Stimulated activated CD8-positive, alpha-beta memory T cell treated with anti-CD3 and anti-CD28 coated beads, Interleukin-4, amount 100 ng/mL, for 1 hour (primary cell): ENCODE measurements at places on chromosomes 5 and 9.
A peak's percentile ranks its signal among the peaks of the same experiment; 100 is the strongest.

GRCh38 chr5:60797482-60798153 lies 46.5 kb downstream of the ELOVL7 start:
- DNase-seq: no peak

DNA sequence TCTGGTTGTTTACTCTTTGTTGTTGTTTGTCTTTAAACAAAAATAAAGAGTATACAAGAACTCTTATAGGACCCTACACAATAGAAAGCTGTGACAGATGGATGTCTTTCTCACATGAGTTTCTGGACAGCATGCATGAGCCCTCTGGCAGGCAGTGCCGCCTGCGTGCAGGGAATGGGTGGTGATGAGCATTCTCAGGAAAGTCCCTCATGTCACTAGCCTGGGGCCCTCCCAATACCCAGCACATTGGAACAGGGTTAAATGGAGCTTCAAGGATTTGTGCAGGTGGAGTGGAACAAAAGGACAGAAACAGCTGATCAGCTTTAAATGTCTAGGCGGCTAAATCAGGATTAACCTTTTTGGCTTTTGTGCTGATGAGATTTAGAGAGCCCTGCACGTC lies 181.0 kb upstream of the CD180 start:
- DNase-seq: no peak

- no peak for DNase-seq
Measured at GRCh38 chr5:162248107-162248713, 180.6 kb downstream of the GABRG2 start.

DNA sequence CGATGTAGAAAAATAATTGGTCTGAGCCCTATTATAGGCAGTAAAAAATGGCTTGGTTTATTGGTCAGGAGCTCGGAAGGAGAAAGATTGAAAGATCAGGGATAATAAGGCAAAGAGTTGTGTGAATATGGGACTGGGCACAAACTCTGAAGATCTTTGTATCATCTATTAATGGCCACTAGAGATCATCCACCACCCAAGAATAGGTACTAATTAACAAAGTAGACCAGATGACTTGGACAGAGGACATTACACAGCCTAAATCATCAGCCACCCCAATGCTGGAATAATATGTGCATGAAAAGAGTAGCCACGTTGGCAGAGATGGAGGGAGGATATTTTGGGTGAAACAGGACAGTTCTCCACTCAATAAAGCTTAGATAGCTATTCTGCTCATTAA lies 364.1 kb downstream of the EFNA5 start:
- no peak for DNase-seq

DNA sequence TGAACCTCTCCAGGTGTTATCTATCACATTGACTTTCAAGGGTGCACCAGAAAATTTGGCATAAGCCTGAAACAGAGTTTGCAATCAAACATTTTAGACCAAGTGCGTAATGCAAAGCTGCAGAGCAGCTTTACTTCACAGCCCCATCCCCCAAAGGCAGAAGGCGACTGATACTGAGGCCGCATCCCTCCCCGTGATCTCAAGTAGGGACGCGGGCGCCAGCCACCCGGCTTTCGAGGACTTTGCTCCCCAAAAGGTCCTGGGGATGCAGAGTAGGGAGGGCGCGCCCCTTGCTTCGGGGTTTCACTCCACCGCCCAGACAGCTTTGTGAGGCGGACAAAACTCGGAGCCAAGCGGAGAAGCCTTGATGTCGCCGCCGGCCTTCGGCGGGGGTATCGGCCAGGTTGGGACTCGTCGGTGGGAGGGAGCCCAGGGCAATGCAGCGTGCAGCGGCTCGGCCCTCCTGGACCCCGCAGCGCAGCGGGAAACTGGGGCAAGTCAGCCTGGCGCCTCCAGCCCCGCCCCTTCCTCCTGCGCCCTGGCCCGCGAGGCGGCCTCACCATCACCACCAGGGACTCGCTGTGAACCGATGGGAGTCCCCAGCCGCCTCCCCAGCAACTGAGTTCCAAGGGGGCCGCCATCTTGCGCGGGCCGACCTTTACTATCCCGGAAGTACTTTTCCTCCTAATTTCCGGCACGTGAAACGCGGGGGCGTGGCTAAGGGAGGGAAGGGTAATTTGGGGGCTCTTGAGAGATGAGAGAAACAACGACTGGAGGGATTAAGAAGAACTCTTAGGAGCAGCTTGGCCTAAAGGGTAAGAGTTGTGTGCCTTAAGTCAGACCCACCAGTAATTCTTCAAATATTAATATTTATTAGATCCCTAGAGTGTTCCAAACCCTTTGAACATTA lies at the start of gene MTX3:
Gene MTX3, minus strand, starts transcription at position 665 of the 910 bp plus-strand sequence. Its CDS starts 24 bp downstream, at position 641.
- DNase-seq: peak; percentile 80

DNA sequence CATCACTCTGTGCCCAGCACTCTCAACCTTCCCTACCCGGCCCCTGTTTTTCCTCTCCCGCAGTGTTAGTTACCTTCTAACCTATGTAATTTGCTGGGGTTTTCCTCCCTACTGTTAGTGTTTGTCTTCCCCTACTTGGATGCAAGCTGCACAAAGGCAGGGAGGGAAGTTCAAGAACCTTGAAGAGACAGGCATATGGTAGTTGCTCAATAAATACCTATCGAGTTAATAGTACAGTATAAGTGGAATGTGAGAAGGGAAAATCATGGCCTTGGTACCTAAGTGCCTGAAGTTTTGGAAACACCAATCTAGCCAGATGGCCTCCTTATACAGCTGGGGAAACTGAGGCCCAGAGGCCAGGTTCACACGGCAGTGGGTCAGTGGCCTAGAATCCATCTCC lies 24.2 kb downstream of the PDGFRB start:
- DNase-seq: no peak

- no peak for DNase-seq
Measured at GRCh38 chr9:30078195-30078594, 2306.2 kb upstream of the ACO1 start.

DNA sequence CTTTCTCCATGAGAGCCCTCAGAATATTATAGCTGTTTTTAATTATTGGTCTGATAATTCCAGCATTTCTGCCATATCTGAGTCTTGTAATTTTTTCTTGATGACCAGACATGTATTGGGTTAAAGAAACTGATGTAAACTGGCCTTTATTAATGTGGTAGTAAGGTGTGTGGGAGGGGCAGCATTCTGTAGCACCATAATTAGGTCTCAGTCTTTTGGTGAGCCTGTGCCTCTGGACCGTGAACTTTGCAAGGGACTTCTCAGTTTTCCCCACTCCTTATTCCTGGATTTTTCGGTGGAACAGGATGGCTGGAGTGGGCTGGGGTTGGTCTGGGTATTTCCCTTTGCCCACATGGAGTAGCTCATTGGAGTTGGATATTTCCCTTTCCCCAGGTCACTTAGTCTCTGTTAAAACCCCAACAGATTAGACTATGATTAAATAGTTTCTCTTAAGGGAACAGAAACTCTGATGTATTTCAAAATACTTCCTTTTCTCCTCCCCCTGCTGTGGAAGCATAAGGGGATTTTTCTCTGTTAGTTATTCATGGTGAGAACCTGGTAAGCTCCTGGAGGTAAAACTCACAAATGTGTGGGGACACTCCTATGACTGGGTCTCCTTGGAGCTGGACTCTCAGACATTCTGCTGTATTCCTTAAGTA lies 52.4 kb downstream of the FSD1L start:
- DNase-seq: no peak

DNA sequence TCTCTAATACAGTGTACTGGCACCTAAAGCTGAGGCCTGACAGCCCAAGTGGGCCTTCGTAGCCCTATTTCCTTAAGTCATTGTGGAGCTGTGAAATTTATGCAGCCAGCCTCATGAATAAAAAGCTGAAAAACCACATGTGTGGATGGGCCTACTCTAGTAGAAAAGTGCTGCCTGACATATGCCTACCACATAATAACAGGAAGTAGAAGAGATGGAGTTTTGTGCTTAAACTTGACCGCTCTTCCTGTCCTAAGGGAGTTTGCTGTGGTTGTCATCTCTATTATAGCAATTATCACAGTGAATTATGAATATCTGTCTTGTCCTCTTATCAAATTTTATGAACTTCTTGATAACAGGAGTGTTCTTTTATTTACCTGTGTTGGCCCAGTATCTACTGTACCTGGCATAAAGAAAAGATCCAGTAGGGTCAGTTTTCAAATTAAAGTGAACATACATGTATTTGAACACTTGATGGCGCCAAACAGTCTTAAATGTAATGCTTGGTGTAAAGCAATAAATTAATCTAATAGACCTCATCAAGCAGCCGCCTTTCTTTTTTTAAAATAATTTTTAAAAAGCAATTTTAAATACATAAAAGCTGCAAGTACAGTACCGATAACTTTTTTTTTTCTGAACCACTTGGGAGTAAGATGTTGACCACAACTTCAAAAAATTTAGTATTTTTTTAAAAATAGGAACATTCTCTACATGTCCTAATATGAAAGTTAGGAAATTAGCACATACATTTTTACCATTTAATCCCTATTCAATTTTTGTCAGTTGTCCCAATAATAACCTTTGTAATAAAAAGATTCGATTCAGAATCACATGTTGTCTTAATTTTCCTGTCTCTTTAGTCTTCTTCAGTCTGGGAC lies 51.0 kb downstream of the FKTN start:
- no peak for DNase-seq
